ENCODE measurements at places on chromosomes 13 and 19. TPM values are rescaled to one million over a fixed set of nuclear protein-coding genes. Genes with fewer than 3 reads are reported as not detected.

MISP gene
- not detected for total RNA-seq

PSG2 gene
- total RNA-seq: not detected

PEX11G gene
- total RNA-seq: 3.8 TPM

PABPC3 gene
- 0.44 TPM for total RNA-seq

A1BG gene
- total RNA-seq: 41.9 TPM

HSD11B1L gene
- total RNA-seq: 11.8 TPM

SRRM5 gene
- total RNA-seq: 0.26 TPM

DAND5 gene
- 0.69 TPM for total RNA-seq

KLK14 gene
- not detected for total RNA-seq

C13orf42 gene
- 0.21 TPM for total RNA-seq

KEAP1 gene
- total RNA-seq: 56.4 TPM

CEACAM19 gene
- 3.7 TPM for total RNA-seq

PTPRH gene
- total RNA-seq: not detected

ZNF614 gene
- total RNA-seq: 12.1 TPM

PINLYP gene
- 3.4 TPM for total RNA-seq

NOTCH3 gene
- 96.8 TPM for total RNA-seq

ZNF57 gene
- total RNA-seq: 2.2 TPM

CEACAM4 gene
- not detected for total RNA-seq

ZNF439 gene
- total RNA-seq: 0.18 TPM

ZSCAN5A gene
- 10.4 TPM for total RNA-seq

CBLC gene
- 0.85 TPM for total RNA-seq

B9D2 gene
- 6.8 TPM for total RNA-seq

KRTDAP gene
- not detected for total RNA-seq

FAM216B gene
- total RNA-seq: not detected

N4BP2L2 gene
- total RNA-seq: 81.1 TPM

ZNF681 gene
- 6.4 TPM for total RNA-seq

CNFN gene
- total RNA-seq: 4.1 TPM

STAP2 gene
- 66.2 TPM for total RNA-seq

ZNF285 gene
- total RNA-seq: 3.2 TPM

HIPK4 gene
- not detected for total RNA-seq

GPR183 gene
- not detected for total RNA-seq

SGCG gene
- 0.59 TPM for total RNA-seq

EBPL gene
- total RNA-seq: 59.0 TPM

LRRC8E gene
- total RNA-seq: 0.08 TPM

OR7C1 gene
- total RNA-seq: not detected

IZUMO2 gene
- total RNA-seq: not detected

ADAMTS10 gene
- total RNA-seq: 58.7 TPM

GSX1 gene
- total RNA-seq: not detected

ABCA7 gene
- 16.3 TPM for total RNA-seq

ZIC2 gene
- 3.8 TPM for total RNA-seq

RASA3 gene
- total RNA-seq: 34.0 TPM

RFX2 gene
- total RNA-seq: 1.2 TPM

SPRYD7 gene
- total RNA-seq: 4.6 TPM

ICAM5 gene
- not detected for total RNA-seq

THOP1 gene
- total RNA-seq: 56.8 TPM

SUGP2 gene
- total RNA-seq: 109 TPM

MEIOSIN gene
- total RNA-seq: not detected

ZNF99 gene
- not detected for total RNA-seq

ZNF738 gene
- total RNA-seq: 24.0 TPM

C1QTNF9B gene
- total RNA-seq: not detected

MCEMP1 gene
- total RNA-seq: not detected

TNNI3 gene
- not detected for total RNA-seq

ADM5 gene
- 5.3 TPM for total RNA-seq

VSTM2B gene
- total RNA-seq: 0.18 TPM

INSL3 gene
- total RNA-seq: 0.36 TPM

Data from endothelial cell (in vitro differentiated cells).